Peyer's patch (tissue), 4 donors: ENCODE measurements at places on chromosomes 12 and 14. TPM values are rescaled to one million over a fixed set of nuclear protein-coding genes. Genes with fewer than 3 reads are reported as not detected.

The SOX5 gene
- total RNA-seq = 4.0 TPM

DNA sequence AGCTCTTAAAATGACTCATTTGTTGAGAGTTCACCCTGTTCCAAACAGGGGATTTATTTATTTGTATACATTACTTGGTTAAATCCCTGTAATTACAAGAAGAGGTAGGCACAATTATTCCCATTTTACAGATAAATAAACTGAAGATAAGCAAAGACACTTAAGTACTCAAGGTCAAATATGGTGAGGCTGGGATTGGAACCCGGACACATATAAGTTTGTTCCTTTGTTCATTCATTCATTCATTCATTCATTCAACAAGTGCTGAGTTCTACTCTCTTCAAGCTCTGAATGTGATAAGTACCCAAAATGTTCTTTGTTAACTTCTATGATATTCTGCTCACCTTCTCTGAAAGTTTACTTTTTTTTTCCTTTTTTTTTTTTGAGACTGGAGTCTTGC lies 2.4 kb upstream of the TRIM9 start:
- DNase-seq = no peak

GRCh38 chr12:73053893-73054292 lies 781.7 kb downstream of the TRHDE start:
- DNase-seq = no peak

GRCh38 chr12:18257251-18257650 lies 4.1 kb upstream of the PIK3C2G start:
- no peak for DNase-seq

- DNase-seq = no peak
Measured at GRCh38 chr14:53847881-53848280, 108.7 kb downstream of the BMP4 start.

DNA sequence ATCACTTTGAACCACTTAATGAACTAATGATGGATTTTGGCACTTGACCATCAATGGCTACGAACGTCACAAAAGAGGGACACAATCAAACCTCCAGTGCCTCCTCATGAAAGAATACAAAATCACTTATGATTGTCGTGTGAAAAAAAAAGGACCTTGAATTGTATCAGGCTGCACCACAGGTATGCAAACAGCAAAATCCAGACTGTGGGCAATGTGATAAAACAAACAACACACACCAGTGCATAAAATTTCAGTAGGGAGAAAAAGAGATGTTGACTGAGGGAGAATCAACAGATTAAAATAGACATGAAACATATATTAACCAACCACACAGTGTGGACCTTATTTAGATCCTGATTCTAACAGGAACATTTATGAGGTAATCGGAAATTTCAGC lies 2.6 kb downstream of the TSPAN8 start:
- DNase-seq = no peak
